ENCODE measurements at places on chromosomes 12 and 14.

GRCh38 chr14:88384718-88385117 is 739 bp upstream of the SPATA7 start:
- DNase-seq: no peak

GRCh38 chr14:60079723-60080122 is 12.0 kb upstream of the PCNX4 start:
- DNase-seq: no peak

DNA sequence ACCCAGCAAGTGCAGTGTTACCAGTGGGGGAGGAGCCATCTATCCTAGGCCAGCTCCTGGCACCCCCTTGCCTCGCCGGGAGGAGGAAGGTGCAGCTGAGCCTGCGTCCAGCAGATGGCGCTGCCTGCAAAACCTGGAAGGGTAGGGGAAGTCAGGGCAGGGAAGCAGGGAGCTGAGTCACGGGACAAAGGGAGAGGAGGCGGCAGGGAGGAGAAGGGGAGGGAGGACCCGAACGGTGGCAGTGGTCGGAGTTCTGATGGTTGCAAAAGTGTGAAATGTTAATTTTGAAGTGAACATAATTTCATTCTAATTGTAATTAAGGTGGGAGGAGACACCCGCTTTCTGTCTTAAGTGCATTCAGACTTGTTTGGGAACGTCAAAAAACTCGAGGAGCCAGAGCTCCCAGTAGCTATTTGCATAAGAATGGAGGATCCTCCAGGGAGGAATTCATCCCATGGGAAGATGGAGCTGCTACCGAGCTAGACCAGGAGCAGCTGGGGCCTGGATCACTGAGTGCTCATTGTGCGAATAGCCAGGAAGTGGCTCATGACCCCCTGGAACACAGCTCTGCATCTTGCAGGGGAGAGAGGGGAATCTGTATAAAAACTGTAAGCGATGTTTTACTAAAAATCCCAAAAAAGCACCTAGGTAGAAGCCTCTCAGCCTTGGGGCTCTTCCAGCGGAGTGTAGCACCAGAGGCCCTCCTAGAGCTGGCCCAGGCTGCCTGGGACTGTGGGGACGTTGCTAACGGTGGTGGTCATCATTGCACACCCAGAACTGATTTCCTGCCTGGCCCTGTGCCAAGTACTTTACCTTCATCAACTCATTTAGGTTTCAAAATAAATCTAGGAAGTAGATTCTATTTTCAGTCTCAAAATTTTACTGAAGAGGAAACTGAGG is 59.5 kb downstream of the EMP1 start:
- DNase-seq: peak; percentile 46

DNA sequence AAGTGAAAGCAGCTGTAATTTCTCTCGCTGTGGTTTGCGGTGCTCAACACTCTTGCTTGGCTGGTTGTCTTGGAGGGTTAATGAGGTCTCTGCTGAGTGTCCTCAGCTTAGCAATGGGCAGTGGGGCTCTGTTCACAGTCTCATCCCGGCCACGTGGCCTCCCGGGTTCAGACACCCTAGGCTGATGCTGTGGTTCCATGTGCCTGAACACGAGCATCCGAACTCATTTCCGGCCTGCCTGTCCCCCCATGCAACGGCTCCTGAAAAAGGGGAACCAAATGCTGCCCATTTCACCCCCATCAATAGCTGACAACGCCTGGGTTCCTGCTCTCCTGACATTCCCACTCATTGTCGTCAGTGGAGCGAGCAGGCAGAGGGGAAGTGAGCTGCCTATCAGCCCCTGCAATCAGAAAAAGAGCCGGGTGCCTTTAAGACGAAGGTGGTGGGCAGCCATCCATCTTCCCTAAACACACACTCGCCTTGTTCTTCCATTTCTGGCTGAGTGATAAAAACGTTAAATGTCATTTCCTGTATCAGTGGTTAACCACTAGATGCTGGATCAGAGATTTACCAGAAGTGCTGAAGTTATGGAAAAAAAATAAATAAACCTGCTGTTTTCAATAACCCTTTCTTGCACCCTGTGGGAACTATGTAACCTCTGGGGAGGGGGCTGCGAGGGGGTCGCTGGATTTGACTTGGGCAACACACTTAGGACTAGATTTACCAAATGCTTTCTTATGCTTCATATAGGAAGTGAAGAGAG is 60.3 kb upstream of the BCL2L14 start:
- peak; percentile 24 for DNase-seq

DNA sequence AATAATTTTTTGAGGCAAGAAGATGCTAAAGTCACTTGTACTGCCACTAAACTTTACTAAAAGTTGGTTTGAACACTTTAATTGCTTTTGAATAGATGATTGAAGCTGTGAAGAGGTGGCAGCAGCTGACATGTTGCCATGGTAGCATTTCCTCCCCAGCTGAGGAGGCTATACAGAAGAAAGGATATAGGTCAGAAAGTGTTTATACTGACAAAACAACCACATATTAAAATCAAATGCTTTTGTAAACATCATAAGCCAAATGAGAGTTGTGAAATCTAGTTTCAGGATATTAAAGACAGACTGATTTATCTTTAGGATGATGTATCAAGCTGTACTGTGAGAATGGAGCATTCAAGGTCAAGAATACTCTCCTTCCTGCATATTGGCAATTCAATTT is 41.7 kb downstream of the TSPAN19 start:
- no peak for DNase-seq

DNA sequence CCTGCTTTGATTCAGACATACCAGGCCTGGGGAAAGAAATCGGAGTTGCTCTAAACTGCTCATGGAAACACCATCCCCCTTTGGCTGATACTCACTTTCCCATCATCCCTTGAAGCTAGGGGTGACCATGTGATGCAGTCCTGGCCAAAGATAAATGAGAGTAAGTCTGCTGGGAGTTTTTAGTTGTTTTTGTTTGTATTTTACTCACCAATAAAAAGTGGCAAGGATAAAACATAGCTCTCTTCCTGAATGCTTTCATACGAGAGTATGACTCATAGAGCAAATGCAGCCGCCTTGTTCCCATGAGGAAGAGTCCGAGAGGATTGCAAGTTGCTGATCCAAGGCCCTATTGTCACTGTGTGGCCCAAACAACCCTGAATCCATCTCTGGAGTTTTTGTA is 126.4 kb upstream of the TMEM132C start:
- no peak for DNase-seq

- DNase-seq: no peak
Observed at GRCh38 chr12:48001505-48002413, 2.5 kb downstream of the COL2A1 start.

GRCh38 chr12:49779581-49779980 is 38.2 kb downstream of the TMBIM6 start:
- DNase-seq: no peak

DNA sequence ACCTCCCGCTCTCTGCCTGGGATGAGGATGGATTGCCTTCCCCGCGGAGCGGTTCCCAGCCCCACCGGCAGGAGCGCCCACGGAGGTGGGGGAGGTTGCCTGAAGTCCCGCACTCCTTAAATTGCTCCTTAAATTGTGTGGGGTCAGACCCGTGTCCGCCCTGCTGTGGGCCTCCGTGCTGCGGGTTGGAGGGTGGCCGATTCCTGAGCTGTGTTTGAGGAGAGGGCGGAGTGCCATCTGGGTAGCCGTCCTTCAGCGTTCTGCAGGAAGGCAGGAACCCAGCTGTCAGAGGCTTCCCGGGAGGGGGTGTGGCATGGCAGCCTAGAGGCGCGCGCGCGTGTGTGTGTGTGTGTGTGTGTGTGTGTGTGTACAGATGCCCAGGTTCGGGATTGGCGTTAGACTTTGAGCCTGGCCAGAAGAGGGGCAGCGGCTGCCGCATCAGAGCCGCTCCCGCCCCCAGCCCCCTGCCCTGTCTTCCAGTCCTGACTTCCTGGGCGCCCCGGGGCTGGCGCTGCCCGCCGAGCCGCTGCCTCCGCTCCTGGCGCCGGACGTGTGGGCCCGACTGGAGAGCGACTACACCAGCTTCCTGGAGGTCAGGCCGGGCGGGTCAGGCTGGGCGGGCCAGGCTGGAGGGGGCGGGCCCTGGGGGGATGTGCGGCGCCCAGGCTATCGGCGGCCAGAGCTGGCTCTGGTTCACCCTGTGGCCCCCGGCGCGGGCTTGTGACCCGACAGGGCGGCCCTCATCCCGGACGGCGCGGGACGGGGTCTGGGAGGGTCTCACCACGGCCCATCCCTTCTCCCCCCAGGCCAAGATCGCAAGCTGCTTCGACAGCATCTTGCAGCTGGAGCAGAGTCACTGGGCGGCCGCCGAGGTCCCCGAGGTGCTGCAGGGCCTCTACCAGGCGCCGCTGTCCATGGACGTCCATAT is 9.2 kb downstream of the EXOC3L4 start:
- no peak for DNase-seq

DNA sequence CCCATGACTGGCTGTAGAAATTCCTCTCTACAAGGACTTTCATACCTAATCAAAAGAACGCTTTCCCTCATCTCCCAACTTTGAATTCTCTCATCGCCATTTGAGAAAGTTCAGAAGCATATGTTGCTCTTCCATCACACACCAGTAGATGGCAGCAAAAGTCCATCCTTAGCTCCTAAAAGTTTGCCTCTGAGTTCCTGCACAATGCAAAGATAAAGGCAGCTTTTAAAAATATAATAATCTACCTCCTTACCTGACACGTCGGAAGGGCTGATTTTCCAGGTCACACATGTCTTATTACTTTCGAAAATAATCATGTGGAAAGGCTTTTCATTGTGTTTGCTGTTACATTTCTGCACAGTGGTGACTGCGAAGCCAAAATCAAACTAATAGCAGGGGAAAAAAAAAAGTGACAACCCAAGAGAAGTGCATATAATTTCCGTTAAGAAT is 456.7 kb upstream of the SEL1L start:
- no peak for DNase-seq

DNA sequence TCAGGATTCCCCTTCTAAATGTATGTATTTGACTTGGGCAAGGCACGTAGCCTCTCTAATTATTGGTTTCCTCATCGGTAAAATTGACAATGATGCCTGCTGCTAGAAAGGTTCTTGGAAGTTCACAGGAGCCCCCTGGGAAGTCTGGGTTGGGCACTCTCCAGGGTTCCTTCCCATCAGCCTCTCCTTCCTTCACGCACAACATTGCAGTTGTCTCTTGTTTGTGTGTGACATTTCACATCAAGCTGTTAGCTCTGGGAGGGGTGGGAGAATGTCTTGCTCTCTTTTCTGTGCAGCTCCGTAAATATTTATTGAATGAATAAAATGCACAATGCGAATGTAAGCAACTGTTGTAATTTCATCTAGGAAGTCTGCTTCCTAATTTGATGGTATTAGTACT is 153.2 kb upstream of the PRICKLE1 start:
- no peak for DNase-seq

- no peak for DNase-seq
Observed at GRCh38 chr14:104252256-104253215, 114.1 kb downstream of the KIF26A start.

- no peak for DNase-seq
Observed at GRCh38 chr12:38691164-38691563, 214.2 kb downstream of the CPNE8 start.

- no peak for DNase-seq
Observed at GRCh38 chr12:96882862-96883261, 24.2 kb upstream of the NEDD1 start.

DNA sequence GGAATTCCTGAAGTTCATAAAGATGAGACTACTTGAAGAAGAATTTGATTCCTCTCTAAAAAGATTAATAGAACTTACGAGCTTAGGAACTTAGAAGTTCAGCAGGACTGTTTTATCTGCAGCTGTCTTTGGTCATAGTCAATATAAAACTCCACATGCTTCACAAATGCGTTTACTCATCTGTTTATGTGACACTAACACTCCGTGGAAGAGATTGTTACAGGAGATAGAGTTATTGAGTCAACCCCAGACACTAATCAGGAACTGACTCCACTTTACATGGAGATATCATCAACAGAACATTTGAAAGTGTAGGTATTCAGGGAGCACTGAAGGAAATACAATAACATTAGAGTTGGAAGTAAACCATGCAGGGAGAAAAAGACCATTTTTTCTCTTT is 92.8 kb downstream of the LRFN5 start:
- no peak for DNase-seq

GRCh38 chr14:34113005-34113511 is 162.2 kb upstream of the EGLN3 start:
- no peak for DNase-seq

Measured in esophagus squamous epithelium (tissue), 5 donors.